Activated T-cell treated with anti-CD3 and anti-CD28 coated beads, Interleukin-2, amount 50 U/mL, for 1 hour (primary cell): ENCODE measurements at places on chromosomes 11 and 22.

DNA sequence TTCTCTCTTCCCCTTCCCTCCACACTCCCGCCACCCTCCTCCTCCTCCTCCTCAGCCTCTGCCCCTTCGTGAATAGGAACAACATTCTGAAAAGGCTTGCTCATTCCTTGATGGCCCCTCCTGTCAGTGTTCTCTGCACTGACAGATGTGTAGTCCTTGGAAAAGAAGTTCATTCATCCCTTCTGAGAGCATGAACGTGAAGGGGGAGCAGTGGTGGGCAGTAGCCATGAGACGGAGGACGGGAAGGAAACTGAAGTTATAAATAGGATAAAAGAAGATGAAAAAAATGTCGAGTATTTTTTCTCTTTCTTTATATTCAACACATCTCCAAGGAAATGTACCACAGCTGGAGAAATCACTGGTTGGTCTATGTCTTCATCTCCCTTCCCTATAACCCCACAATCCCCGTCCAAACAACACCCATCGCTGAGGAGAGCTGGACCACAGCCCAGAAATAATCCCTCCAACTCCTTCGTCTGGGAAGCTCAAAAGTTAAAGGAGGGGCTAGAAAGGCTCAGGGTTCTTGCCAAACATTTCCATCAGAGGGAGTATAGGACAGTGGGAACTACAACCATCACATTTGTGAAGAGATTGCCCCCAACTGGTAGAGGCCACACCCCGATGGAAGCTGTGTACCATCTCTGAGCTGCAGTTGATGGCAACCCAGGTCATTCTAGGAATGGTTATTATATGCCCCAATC is 33.5 kb downstream of the ETS1 start:
- no peak for DNase-seq

DNA sequence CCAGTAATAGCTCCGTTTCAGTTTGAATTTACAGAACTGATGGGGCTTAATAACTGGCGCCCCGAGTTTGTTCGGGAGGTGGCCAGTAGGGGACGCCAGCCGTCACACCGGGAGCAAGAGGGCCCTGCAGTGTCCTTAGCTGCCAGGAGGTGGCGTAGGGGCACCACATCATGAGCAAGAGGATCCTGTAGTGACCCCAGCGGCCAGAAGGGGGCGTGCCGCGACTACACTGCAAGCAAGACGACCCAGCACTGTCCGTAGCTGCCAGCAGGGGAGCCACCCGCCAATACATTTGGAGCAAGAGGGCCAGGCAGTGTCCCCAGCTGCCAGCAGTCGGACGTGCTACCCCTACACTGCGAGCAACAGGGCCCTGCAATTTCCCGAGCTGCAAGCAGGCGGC is 663.7 kb upstream of the B3GAT1 start:
- DNase-seq = peak; percentile 65

DNA sequence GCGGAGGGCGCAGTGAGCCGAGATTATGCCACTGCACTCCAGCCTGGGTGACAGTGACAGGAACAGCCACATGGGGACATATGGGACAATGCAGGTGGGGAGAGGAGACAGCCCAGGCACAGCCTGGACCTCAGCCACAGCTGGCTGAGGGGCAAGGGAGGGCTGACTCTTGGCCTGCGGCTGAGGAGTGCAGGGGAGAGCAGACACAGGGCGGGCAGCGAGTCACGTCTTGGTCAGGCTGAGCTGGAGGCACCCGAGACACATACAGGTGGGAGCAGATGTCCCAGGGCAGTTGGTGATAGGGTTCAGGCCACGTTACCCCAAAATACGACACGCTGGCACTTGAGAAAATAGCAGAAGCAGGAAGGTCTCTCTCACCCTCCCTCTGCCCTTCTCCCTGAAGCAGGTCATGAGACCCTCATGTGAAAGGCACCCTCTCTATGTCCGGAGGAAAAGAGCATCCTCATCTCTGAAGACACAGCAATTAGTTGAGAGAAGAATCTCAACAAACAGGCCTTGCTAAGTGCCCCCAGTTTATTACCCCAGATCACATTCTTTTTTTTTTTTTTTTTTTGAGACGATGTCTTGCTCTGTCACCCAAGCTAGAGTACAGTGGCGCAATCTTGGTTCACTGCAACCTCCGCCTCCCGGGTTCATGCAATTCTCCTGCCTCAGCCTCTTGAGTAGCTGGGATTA is 10.5 kb downstream of the KIAA0930 start:
- no peak for DNase-seq

- no peak for DNase-seq
These were observed 44.2 kb downstream of the TRIM66 start for GRCh38 chr11:8638300-8638699.

- no peak for DNase-seq
These were observed 38.8 kb downstream of the STIM1 start for GRCh38 chr11:3894128-3894731.

- no peak for DNase-seq
These were observed 40.8 kb upstream of the SCN3B start for GRCh38 chr11:123695231-123695630.

DNA sequence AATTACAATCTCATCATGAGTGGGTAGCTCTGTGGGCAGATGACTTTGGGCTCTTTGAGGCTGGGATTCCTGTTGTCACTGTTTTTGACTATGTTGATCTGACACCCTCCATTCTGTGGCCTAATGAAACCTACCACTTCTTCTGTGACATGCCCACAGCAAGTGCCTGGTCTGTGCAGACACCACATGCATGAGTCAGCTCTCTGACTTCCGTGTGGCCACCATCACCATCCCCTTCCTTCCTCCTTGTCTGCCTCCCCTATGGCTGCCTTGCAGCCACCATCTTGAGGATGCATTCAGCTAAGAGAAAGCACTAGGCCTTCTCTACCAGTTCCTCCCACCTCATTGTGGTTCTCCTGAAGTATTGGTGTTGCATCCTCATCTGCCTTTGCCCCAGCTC is 15.3 kb upstream of the OR10V1 start:
- no peak for DNase-seq

GRCh38 chr22:40484906-40485669 is 114.7 kb downstream of the SGSM3 start:
- no peak for DNase-seq

GRCh38 chr11:9722023-9722422 is 58.1 kb downstream of the SWAP70 start:
- DNase-seq = no peak

GRCh38 chr11:2995031-2995561 is 3.0 kb upstream of the NAP1L4 start:
- DNase-seq = no peak

DNA sequence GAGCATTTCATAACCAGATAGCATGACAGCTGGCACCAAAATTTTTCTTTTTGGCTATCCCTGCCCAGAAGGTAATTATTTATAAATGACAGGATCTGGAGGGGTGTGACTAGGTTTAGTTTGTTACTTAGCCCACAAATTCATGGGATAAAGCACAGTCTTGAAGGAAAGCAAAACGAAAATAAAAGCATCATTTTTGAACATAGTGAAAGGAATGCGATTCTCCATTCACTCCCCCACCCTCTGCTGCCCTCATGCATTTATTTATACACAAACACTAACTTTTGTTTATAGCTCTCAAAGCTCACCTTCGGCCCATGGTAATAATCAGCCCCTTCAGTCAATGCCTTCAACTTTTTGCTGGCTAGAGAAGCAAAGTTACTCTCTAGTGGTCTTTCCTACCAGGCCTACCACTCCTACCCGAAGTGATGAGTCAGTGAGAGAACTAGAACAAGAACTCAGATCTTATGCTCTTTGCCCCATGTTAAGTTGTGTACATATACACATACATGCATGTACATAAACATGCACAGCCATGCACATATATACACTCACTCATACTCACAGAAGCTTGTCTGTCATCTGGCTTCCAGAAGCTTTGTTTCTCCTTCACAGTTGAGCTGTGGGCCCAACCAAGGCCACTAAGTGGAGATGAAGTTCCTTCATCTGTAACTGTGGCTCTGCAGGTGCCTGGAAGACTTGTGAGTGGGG is 22.6 kb downstream of the CALCA start:
- DNase-seq = no peak

GRCh38 chr22:46225631-46226030 is 24.5 kb downstream of the CDPF1 start:
- no peak for DNase-seq

GRCh38 chr11:44623731-44624491 is 58.4 kb downstream of the CD82 start:
- DNase-seq = peak; percentile 13

- DNase-seq = no peak
These were observed 32.7 kb downstream of the FLI1 start for GRCh38 chr11:128726458-128727139.

GRCh38 chr11:71185411-71185810 is 67.0 kb downstream of the SHANK2 start:
- DNase-seq = no peak

GRCh38 chr11:78806214-78807004 is 231.7 kb upstream of the NARS2 start:
- no peak for DNase-seq

DNA sequence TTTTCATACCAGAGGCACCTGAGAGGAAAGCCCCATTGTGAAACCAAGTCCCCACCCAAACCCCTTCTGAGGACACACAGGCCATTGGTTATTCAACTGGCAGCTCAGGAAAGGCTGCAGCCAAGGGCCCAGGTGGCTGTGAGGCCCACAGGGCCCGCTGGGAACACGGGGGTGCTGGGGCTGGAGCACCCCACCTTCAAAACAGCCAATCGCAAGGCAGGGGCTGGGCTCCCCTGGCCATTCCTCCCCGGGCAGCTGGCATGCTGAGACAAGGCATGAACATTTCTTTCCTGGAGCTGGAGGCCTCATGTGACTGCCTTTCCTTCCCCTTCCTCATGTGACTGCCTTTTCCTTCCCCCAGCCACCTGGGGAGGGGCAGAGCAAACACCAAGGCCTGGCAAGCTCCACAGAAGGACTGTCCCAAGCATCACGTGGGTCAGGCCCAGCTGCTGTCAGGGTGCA is 76.9 kb downstream of the PIWIL3 start:
- no peak for DNase-seq

DNA sequence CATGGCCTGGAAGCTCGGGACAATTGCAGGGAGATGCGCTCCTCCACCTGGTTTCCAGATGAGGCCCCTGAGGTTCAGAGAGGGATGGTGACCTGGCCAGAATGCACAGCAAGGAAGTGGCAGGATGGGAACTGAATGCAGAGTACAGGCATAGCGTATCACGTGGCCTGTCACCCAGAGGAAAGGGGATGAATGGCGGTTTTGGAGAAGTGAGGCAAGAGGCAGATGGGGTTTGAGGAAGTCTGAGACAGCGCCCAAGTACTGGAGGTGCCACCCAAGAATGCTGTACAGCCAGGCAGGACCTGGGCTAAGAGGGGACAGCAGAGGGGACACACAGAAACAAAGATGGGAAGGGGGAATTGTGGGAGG is 4.9 kb downstream of the RAB3IL1 start:
- peak; percentile 12 for DNase-seq

DNA sequence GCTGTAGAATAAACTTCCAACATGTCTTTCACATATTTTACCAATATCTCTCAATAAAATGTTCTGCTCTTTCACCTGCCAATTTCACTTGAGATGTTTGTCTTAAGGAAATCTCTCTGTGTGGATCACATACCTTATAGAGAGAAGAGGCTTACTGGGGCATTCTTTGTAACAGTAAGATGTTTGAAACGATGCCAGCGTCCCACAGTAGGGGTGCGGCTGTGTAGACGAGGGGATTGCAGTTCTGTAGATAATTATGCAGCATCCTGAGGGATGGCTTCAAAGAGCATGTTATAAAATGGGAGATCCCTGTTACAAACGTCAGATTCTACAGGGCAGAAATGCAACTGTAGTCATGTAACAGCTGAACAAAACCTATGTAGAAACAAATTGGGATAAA is 200.0 kb downstream of the TBC1D22A start:
- no peak for DNase-seq

DNA sequence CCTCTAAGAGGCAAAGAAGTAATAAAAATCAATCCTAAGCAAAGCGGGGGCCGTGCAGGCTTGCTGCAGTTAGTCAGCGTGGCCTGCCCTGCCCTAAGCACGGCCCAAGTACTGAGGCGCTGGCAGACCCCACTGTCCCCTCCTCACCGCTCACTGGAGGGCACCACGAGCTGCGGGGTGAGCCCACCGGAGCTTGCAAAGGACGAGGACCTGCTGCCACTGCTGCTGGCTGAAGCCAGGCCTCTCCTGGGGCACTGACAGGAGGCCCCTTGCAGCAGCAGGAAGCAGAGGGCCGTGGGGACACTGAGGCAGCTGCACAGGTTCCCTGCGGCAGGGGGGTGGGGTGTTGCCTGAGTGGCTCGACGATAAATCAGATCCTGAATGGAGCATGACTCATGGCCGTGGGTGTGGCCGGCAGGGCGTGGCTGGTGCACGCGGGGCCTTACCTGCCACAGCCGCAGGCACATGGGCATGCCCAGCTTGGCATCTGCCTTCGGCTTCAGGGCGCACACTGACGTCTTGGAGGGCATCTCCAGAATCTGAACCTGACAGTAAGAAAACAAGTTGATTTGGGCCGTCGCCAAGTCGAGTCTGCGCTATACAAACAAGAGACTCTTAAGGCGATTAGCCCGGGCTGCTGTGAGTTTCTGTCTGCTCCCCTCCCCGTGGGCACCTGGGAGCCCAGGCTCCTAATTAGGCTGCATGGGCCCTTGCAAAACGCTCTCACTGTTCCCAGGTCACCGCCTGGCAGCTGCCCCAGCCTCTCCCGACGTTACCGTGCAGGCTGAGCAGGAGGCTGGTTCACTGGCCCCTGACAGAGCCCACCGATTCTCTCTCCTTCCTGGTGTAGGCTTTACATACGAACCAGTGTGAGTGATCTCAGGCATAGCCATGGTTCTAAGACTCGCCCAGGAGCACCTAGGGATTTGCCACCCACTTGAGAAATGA is 45.9 kb downstream of the TBX1 start:
- DNase-seq = no peak

DNA sequence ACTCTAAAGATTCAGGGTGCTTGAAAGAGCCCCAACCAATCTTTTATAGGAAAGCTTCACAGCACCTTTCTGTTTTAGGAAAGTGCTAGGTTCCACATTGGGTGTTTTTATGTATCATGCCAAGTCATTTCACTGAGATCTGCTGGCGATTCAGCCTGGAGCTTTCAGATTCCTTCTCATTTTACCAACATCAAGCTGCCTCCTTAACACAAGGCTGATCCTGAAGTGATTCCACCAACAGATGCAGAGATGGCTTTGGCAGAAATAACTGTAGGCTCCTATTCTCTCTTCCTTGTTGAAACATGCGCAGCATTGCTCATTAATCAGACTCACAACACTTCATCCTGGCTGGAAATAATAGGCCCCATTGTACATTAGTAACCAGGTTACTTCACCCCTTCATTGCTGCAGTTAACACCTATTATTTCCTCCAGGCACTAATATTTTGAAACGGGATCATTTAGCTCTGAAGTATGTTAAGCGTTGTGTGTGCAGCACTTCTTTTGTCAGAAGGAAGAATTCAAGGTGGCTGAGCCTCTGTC is 89.0 kb downstream of the OPCML start:
- no peak for DNase-seq

DNA sequence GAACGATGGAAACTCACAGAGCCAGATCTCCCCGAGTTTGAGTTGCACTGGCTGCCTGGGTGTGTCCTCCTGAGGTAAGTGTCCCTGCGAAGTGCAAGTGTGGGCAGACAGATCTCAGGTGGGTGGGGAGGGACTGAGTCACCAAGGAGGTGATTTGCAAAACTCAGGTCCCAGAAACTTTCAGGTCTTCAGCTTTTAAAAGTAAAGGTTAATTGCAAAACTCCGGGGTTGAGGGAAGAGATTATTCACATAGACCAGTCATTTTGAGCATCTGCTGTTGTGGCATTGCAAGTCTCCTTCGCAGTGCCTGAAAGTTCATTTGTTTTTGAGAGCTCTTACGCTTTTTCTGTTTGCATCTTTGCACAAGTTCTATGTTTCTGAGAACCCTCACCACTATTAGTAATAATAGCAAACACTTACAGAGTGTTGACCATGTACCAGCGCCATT is 7.1 kb downstream of the CD44 start:
- DNase-seq = peak; percentile 72
